ENCODE measurements at places on chromosomes 2 and 18. TPM values are rescaled to one million over a fixed set of nuclear protein-coding genes. Genes with fewer than 3 reads are reported as not detected.

PLCL1 gene
- total RNA-seq, result not detected

MALL gene
- 3.8 TPM for total RNA-seq

COL5A2 gene
- 175 TPM for total RNA-seq

FZD7 gene
- 29.4 TPM for total RNA-seq

PRKCE gene
- total RNA-seq, result 30.2 TPM

NRBP1 gene
- 138 TPM for total RNA-seq

SLC39A6 gene
- total RNA-seq, result 87.5 TPM

ALKAL2 gene
- total RNA-seq, result not detected

ZAP70 gene
- 2.0 TPM for total RNA-seq

HOXD9 gene
- 1.4 TPM for total RNA-seq

NEU2 gene
- not detected for total RNA-seq

CHRNG gene
- not detected for total RNA-seq

DNAH7 gene
- 1.3 TPM for total RNA-seq

CCDC85A gene
- total RNA-seq, result not detected

CCBE1 gene
- total RNA-seq, result 9.0 TPM
